Renal cortical epithelial cell (primary cell): ENCODE measurements at places on chromosomes 13 and 19. TPM values are rescaled to one million over a fixed set of nuclear protein-coding genes. Genes with fewer than 3 reads are reported as not detected.

- no peak for DNase-seq
Measured at GRCh38 chr19:10433131-10433536, 12.8 kb downstream of the PDE4A start.

DNA sequence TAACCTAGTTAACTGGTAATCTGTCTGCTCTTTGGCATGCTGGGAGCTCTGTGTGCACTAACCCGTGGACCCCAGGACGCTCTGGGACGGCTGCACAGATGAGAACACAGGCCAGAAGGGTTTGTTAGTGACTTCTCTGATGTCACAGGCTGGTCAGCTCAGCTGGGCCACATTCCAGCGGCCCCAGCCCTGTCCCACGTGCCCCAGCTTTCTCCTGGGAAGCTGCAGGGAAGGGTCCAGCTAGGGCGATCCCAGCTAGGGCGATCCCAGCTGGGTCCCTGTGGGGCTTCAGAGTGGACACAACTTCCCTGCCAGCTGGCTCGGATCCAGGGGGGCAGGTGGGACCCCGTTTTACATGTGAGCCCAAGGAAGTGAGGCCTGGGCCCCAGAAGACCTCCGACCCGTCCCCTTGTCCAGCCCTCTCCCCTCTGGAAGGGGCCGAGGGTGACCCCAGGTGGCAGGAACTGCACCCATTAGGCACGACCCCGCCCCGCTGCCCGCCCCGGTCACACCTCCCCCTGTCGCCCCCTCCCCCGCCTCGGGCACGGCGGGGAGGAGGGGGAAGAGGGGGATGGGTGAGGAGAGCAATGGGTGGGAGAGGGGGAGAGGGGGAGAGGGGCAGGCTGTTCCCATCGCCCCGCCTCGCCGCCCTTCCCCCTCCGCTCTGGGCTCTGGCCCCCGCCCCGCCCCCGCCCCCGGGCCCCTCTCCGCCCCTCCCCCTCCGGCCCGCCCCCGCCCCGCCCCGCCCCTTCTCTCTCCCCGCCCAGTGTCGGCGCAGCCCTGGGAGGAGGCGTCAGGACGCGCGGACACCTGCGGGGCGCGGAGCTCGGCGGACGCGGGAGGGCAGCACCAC, 75.2 kb upstream of the MCF2L start:
- peak; percentile 78 for DNase-seq

- no peak for DNase-seq
Measured at GRCh38 chr13:114082849-114083645, 49.4 kb downstream of the RASA3 start.

DNA sequence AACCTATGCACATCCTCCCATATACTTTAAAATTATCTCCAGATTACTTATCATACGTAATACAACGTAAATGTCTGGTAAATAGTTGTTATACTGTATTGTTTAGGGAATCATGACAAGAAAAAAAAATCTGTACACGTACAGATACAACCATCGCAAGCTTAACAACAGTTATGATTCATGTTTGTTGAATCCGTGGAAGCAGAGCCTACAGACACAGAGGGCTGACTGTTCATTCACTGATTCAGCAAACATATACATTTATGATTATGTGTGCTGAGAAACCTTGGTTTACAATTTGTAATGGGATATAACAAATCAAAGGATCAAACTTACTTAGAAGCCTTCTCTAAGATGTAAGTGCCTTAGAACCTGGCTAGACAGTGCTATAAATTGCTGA, 1.5 kb downstream of the ZNF260 start:
- no peak for DNase-seq

DNA sequence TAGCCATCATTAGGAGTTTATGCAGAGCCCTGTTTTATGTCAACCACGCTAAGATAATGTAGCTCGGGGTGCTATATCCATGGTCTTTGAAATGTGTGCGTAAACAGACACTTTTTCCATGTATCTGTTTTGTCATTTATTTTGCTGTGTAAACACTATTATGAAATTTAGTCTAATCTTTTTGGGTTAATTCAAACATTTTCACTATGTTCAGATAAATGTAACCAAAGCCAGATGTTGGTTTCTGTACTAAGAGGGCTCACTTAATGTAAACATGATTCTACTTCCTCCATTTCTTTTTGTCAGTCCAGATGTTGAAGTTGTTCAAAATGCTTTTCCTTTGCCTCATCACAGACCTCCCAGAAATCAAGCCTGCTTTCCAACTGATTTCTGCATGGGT, 499.5 kb upstream of the GPC6 start:
- no peak for DNase-seq

- DNase-seq = no peak
Measured at GRCh38 chr13:103195762-103196161, 129.5 kb upstream of the SLC10A2 start.

DNA sequence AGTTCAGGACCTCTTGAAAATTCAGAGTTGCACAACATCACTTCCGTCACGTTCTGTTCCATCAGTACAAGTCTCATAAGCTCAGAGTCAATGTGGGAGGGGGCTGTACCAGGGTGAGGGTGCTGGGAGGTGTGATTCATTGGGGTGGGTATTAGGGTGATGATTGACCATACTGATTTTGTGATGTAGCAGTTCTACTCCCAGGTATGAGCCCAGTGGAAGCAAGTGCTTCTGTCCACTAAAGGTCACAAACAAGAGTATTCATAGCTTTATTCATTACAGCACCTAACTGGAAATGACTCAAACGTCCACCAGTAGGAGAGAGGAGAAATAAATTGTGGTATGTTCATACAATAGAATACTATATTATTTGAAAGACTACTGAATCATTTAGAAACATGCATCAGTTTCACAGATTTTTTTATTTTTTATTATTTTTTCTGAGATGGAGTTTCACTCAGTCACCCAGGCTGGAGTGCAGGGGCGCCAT, 12.1 kb upstream of the UPF3A start:
- no peak for DNase-seq

- DNase-seq = no peak
Measured at GRCh38 chr19:49556412-49557398, 23.7 kb downstream of the NOSIP start.

- peak; percentile 63 for DNase-seq
Measured at GRCh38 chr13:20254076-20254475, 22.0 kb upstream of the GJB6 start.

DNA sequence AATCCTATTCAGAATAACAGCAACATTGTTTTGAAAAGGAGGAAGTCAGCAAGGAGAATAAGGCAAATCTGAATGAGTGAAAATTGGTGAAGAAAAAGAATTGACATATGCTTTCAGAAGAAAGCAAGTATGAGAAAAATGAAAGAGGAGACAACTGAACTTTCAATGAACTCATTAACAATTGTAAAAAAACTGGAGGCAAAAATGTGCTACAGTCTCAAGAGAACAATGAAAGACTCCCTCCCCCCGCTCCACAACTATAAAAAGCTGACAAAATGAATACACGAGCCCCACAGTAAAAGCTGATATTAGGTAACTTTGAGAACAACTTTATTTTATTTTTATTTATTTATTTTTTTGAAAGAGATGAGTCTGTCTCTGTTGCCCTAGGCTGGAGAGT, 373.1 kb downstream of the DIAPH3 start:
- DNase-seq = no peak

Gene FFAR2
- total RNA-seq = not detected in 2 replicates

DNA sequence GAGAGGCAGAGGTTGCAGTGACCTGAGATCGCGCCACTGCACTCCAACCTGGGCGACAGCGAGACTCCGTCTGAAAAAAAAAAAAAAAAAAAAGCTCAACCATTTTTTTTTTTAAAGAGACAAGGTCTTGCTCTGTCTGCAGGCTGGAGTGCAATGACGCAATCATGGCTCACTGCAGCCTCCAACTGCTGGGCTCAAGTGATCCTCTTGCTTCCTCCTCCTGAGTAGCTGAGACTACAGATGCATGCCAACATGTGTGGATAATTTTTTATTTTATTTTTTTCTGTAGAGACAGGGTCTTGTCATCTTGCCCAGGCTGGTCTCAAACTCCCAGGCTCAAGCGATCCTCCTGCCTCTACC, 10.3 kb downstream of the EHD2 start:
- peak; percentile 81 for DNase-seq

Gene GSX1
- total RNA-seq = not detected in 2 replicates

Gene DAND5
- 0.05 TPM in 1 of 2 replicates, not detected in the other for total RNA-seq

- no peak for DNase-seq
Measured at GRCh38 chr13:34931572-34931971, 10.5 kb upstream of the NBEA start.

GRCh38 chr19:43777163-43777695, 3.5 kb downstream of the KCNN4 start:
- peak; percentile 78 for DNase-seq

GRCh38 chr13:44198826-44199225, 174.8 kb upstream of the SERP2 start:
- no peak for DNase-seq

Gene ZNF284
- total RNA-seq = 2.1 and 4.4 TPM in 2 replicates

Gene DIRAS1
- total RNA-seq = 0.15 TPM in 1 of 2 replicates, not detected in the other

Gene CEACAM7
- not detected in 2 replicates for total RNA-seq

GRCh38 chr13:28671126-28671792, 12.3 kb downstream of the POMP start:
- DNase-seq = no peak

GRCh38 chr19:19480688-19481087, 34.7 kb downstream of the TSSK6 start:
- no peak for DNase-seq

- DNase-seq = peak; percentile 57
Measured at GRCh38 chr13:44842158-44842557, 147.1 kb downstream of the NUFIP1 start.

DNA sequence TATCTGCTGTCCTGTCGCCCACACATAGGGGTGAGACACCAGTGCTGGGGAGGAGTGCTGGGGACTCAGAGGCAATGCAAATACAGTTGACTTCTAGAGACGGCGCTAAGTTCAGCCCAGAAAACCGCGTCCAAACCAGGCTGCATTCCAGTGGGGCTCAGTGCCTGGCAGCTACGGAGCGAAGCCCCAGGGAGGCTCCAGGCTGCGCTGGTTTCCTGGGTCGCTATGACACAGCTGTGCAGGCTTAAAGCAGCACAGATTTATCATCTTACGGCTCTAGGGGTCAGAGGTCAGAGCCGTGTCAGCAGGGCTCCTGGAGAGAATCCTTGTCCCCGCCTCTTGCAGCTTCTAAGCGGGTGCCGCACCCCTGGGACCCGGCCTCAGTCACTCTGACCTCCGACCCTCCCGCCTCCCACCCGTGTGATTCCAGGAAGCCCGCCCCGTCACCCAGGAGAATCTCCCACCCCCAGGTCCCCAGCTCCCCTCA, 61.6 kb downstream of the ANKRD10 start:
- DNase-seq = no peak

- peak; percentile 52 for DNase-seq
Measured at GRCh38 chr13:59823486-59823885, 340.2 kb downstream of the DIAPH3 start.

- DNase-seq = no peak
Measured at GRCh38 chr19:41691268-41691970, 3.3 kb upstream of the CEACAM7 start.

Gene TSC22D1
- total RNA-seq = 76.4 and 259 TPM in 2 replicates

GRCh38 chr19:31892060-31892459, 453.4 kb upstream of the ZNF507 start:
- DNase-seq = no peak

Gene NHLRC3
- total RNA-seq = 23.8 and 23.9 TPM in 2 replicates

Gene TGFBR3L
- total RNA-seq = 0.75 and 1.0 TPM in 2 replicates

Gene ADAMTSL5
- 2.1 and 5.0 TPM in 2 replicates for total RNA-seq

Gene DMAC2
- total RNA-seq = 39.8 and 58.4 TPM in 2 replicates

Gene FKBP8
- 215 and 278 TPM in 2 replicates for total RNA-seq

DNA sequence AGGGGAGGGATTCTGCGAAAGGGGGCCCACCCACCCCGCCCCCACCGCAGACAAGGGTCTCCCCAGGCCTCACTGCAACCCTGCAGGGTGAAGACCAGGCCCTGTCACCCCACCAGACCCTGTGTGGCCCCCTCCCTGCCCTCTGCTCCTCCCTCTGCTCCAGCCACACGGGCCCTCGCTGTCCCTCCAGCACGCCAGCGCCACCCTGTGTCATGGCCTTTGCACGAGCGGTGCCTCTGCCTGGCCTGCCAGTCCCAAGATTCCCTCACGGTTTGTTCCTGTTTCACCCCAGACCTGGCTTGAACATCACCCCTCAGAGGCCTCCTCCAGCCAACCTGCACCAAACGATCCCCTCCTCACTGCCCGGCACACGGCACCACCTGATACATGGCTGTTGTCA, 27.3 kb downstream of the PIP5K1C start:
- no peak for DNase-seq

- DNase-seq = no peak
Measured at GRCh38 chr13:84870190-84870589, 929.0 kb downstream of the SLITRK6 start.

- peak; percentile 21 for DNase-seq
Measured at GRCh38 chr19:51097166-51097738, 11.0 kb downstream of the CTU1 start.
